ENCODE measurements at places on chromosomes 1 and 21.

- DNase-seq, result peak; percentile 76
Measured at GRCh38 chr1:17335821-17336710, 28.1 kb downstream of the PADI4 start.

- no peak for DNase-seq
Measured at GRCh38 chr1:197156692-197157091, 10.2 kb upstream of the ASPM start.

DNA sequence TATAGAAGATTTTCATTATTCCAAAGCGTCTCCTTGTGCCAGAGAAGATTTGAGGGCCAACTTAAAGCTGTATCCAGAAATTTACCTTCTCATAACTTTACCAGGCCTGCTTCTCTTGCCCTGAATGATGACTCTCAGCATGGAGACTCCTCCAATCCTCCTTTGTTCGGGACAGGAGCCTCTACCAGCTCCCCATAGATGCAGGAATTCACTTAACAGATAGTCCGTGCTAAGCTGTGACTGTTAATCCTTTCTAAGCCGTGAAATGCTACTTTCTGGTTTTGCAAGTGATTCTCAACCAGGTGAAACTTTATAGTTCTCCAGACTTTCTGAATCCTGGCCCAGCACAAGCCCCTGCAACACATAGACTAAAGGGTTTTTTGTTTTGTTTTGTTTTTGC, 31.8 kb upstream of the KCND3 start:
- no peak for DNase-seq

DNA sequence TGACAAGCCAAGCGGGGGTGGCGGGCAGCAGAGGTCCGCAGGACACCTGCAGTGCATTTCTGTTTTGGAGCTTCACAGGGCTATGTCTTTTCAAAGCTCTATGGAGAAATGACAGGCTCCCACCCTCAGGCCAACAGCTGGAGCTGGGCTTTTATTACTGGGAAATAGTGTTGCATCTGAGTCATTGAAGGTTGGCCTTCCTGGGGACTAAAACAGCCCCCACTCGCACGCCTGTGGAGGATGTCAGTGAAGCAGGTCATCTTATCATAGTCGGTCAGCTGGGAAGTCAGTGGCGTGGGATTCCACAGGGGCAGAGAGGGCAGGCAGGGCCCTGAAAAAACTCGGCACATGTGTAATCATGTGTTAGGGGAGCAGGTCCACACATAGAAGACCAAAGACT, 55.3 kb downstream of the NTPCR start:
- DNase-seq, result no peak

DNA sequence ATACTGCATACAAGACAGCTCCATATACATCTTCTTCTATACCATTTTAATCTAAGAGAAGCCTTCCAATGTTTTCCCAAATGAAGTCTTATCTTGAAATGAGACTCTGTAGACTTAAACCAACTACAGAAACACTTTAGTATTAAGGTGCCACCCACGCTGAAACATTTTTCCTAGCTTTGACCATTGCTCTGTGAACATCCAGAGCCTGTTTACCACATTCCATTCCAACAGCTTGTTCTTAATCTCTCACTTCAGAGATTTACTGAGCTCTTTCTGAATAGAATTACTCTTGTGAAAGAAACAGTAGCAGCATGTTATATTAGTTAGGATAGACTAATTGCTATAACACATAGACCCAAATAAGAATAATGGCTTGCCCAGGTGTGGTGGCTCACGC, 19.6 kb upstream of the POGZ start:
- DNase-seq, result no peak

DNA sequence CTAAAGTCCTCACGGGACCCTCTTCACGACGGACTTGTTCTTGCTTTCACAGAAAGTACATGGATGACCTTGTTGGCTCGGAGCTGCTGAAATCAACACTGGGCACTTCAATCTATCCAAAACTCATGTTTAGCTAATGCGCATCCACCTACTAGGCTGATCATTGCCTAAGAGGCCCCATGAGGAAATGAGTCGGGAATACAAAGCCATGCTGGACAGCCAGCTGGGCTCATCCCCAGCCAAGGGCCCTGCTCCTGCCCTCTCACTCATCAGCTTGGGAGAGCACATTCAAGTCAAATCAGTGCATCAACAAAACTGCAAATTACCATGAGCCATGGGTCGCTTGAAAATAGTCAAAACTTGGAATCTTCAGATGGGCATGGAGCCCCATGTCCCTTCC, 14.8 kb upstream of the HEYL start:
- DNase-seq, result no peak

GRCh38 chr1:6495041-6495441, 3.6 kb upstream of the PLEKHG5 start:
- DNase-seq, result peak; percentile 44

DNA sequence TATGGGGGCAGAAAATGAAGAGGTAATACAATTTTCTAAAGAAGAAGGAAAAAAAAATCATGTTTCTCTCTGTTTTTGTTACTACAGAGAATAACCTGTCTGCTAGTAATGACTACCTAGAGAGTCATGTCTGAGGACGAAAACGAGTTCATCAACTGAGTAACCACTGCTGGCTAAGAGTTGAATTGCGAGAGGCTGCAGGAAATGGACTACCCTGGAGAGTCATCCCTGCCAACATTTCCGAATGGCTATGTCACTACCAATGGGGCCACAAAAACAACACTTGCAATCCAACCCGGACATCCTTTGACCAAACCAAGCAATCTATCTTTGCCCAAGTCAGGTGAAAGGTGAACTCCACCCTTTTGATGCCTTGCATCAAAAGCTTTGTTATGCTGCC, 120.6 kb downstream of the FCRL5 start:
- no peak for DNase-seq

- peak; percentile 25 for DNase-seq
Measured at GRCh38 chr1:28519946-28520725, 14.3 kb downstream of the RCC1 start.

DNA sequence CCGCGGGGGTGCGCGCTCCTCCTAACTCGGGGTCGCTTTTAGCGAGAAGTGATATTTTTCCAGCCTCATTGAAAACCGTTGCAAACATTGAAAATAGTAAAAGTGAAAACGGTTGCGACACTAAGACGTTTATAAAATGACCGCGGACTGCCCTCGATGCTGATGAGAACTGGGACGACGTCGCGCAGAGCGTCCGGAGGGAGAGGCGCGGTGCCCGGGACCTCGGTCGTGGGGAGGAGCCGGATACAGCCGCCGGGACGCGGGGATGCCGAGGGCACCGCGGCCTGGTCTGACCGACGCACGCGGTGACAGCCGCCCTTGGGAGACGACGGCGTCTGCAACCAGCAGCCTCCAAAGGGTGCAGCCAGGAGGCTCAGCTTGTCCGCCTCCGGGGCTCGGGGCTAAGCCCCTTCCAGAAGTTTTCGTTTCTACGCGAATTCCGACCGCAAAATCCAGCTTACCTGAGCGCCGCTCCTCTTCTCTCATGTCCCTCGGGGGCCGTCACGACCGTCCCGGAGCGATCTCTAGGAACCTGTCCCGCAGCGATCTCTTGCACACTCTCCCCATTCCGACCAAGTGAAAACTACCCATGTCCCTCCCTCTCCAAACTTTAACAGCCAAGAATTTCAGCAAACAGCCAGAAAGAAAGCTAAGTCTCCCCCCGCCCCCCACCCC, 144.4 kb upstream of the ETS2 start:
- peak; percentile 66 for DNase-seq

DNA sequence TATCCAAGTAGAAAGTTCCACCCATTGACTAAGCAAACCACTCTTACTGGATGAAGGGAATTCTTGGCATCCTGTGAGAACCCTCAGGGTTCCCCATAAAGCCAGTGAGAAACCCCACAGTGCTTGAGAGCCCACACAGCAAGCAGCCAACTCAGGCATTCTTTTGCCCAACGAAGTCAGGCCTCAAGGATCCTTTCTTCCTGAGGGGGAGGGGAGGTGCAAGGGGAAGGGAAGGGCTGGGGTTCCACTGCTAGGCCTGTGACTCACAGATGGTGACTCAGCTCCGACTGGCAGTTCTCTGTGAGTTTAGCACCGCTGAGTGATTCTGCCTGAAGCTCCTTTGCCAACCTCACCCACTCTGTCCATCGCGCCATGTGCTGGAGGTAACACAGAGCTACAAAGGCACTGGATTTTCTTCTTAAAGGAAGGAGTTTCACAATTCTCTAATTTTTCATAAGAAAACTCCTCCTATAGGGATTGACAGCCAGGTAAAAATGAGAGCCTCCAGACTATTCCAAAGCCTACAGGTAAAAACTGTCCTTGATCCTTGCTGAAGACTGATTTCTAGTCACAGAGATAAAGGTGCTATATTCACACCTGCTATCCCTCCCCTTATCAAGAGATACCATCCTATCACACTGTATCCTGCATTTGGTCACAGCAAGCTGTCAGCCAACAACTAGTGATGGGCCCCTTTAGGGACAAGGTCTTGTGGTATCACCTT, 4.8 kb downstream of the ENO1 start:
- DNase-seq, result peak; percentile 95

GRCh38 chr1:213286235-213286634, 235.2 kb downstream of the RPS6KC1 start:
- DNase-seq, result no peak
